ENCODE measurements at places on chromosomes 5 and 9.

DNA sequence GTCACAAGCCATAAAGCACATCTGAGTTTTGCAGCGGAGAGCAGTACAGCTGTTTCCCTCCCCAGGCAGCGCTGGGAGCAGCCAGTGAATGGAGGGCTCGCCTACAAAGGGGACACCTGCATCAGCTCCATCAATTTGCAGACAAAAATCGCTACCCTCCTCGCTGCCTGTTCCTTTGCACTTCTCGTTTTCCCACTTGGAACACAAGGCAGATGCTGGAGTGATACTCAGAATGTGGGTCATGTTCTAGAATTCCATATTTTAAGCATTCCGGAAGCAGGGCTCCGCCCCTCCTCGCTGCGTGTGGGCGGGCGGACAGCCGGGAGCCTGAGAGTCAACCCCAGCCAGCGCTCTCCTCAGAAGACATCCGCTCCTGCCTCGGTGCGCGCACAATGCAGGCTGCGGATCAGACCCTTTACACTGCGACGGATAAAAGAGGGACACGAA, 92.1 kb downstream of the LMNB1 start:
- DNase-seq: no peak

- DNase-seq: no peak
Measured at GRCh38 chr9:350384-350783, 135.7 kb downstream of the DOCK8 start.

DNA sequence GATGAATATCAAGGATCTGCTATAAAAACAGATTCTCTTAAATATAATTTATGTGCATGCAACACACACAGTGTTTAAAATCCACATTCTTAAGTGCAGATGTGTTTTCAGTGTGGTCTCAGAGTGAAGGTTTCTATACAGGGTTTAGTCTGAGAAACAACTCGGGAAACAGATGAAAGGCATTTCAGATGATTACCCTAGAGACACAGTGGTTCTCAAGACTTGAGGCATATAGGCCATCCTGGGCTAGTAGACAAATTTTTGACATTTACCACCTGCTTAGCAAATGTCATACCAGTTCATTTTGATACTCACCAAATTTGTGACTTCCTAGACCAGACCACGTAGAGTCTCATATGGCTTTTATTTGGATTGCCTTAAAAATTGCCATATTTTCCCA, 216.5 kb downstream of the ARL15 start:
- no peak for DNase-seq

- no peak for DNase-seq
Measured at GRCh38 chr9:115891929-115892328, 261.7 kb upstream of the PAPPA start.

- DNase-seq: no peak
Measured at GRCh38 chr5:171137768-171138525, 171.1 kb upstream of the TLX3 start.

- no peak for DNase-seq
Measured at GRCh38 chr9:3435732-3436131, 90.1 kb downstream of the RFX3 start.

GRCh38 chr5:130063603-130064002, 159.3 kb downstream of the CHSY3 start:
- no peak for DNase-seq

GRCh38 chr5:1380910-1381309, 36.0 kb upstream of the CLPTM1L start:
- DNase-seq: no peak

- DNase-seq: no peak
Measured at GRCh38 chr5:99686538-99686937, 757.7 kb upstream of the CHD1 start.

DNA sequence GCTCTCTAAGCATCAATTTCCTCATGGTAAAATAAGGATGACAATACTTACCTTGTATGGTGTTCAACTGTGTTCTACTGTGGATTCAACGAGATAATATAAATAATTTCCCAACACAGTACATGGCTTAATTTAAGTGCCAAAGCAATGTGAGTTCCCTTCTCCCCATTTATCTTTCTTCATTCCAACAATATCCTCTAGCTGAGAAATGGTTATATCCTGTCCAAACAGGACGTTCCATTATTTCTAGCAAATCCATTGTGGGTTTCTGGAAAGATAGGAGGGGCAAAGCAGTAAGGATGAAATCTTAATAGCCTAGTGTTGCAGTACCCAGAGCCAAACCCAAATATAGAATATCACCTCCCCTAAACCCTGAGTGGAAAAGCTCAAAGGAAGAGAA, 22.0 kb downstream of the ABCA1 start:
- DNase-seq: no peak

- no peak for DNase-seq
Measured at GRCh38 chr9:79149585-79149984, 422.2 kb upstream of the TLE4 start.

DNA sequence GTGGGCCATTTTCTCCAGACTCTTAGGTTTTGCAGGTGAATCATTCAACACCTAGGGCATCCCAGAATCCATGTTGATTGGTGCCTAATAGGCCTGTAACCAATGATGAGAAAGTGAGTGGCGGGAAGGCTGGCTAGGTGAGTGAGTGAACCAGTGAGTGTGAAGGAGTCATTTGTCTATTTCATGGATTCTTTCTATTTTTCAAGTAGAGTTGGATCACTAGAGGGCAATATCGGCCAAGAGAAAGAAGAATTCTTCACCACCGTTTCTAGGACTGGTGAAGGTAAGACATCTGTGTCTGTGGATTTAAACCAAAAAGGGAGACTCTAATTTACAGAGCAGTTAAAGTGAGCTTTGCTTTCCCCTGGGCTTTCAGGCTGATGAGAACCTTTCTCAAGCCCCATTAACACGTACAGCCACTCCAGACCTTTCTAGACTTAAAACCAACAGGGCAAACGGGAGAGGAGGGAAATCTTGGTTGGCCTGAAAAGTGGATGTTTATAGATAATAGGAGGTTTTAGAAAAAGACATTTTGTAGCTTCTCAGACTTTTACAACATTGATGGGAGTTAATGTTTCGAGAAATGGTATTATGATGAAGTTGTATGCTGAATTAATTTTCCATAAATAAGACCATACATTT, 114.3 kb upstream of the IL12B start:
- no peak for DNase-seq

- no peak for DNase-seq
Measured at GRCh38 chr5:137792303-137792702, 38.1 kb upstream of the HNRNPA0 start.

- no peak for DNase-seq
Measured at GRCh38 chr9:35267710-35268109, 105.9 kb downstream of the UNC13B start.

- DNase-seq: no peak
Measured at GRCh38 chr5:156594406-156594805, 255.7 kb upstream of the PPP1R2B start.

GRCh38 chr5:84589926-84590325, 205.2 kb upstream of the EDIL3 start:
- no peak for DNase-seq
